H7 (cell line): ENCODE measurements at places on chromosomes 3 and 15. TPM values are rescaled to one million over a fixed set of nuclear protein-coding genes. Genes with fewer than 3 reads are reported as not detected.

The IL12A gene
- total RNA-seq, result 0.55 and 1.1 TPM in 2 replicates

The KLHL6 gene
- 0.33 and 0.69 TPM in 2 replicates for total RNA-seq

The AADACL2 gene
- not detected in 2 replicates for total RNA-seq

The IL5RA gene
- not detected in 2 replicates for total RNA-seq

The B3GALNT1 gene
- total RNA-seq, result 3.5 and 5.4 TPM in 2 replicates

The CFAP100 gene
- 0.24 and 1.5 TPM in 2 replicates for total RNA-seq

The RHO gene
- total RNA-seq, result 0.17 TPM in 1 of 2 replicates, not detected in the other

The HDC gene
- not detected in 2 replicates for total RNA-seq

The TM6SF1 gene
- 0.62 and 0.63 TPM in 2 replicates for total RNA-seq

The GPR62 gene
- 0.14 TPM in 1 of 2 replicates, not detected in the other for total RNA-seq

The HGD gene
- total RNA-seq, result 0.18 and 1.4 TPM in 2 replicates

The TEX55 gene
- not detected in 2 replicates for total RNA-seq

The ETV5 gene
- 51.1 and 60.9 TPM in 2 replicates for total RNA-seq

The TRIP4 gene
- total RNA-seq, result 6.9 and 8.3 TPM in 2 replicates

The KLHDC8B gene
- 19.8 and 27.7 TPM in 2 replicates for total RNA-seq

The TRIM42 gene
- not detected in 2 replicates for total RNA-seq

The GRK7 gene
- total RNA-seq, result 0.04 TPM in 1 of 2 replicates, not detected in the other

The RHCG gene
- total RNA-seq, result 0.67 TPM in 1 of 2 replicates, not detected in the other

The SEMA6D gene
- total RNA-seq, result 2.7 and 5.5 TPM in 2 replicates

The FBXW12 gene
- 0.07 and 0.67 TPM in 2 replicates for total RNA-seq

The USP19 gene
- total RNA-seq, result 64.4 and 73.0 TPM in 2 replicates

The GRAMD2A gene
- 0.17 and 0.52 TPM in 2 replicates for total RNA-seq

The RNF111 gene
- 13.8 and 19.0 TPM in 2 replicates for total RNA-seq

The PDZRN3 gene
- total RNA-seq, result 7.4 and 12.0 TPM in 2 replicates

The MGLL gene
- total RNA-seq, result 0.07 and 0.31 TPM in 2 replicates

The P4HTM gene
- 17.6 and 22.4 TPM in 2 replicates for total RNA-seq

The TMEM158 gene
- 9.8 and 11.5 TPM in 2 replicates for total RNA-seq

The SRGAP3 gene
- 5.0 and 5.3 TPM in 2 replicates for total RNA-seq

The ZNF774 gene
- 0.55 and 0.73 TPM in 2 replicates for total RNA-seq

The ARPIN gene
- 2.1 and 2.6 TPM in 2 replicates for total RNA-seq

The JMJD7 gene
- total RNA-seq, result 10.7 and 12.3 TPM in 2 replicates

The SELENOK gene
- total RNA-seq, result 44.1 and 52.6 TPM in 2 replicates

The SLC15A2 gene
- 0.76 and 1.7 TPM in 2 replicates for total RNA-seq

The CYP1A2 gene
- not detected in 2 replicates for total RNA-seq

The UBA7 gene
- total RNA-seq, result 0.07 and 0.55 TPM in 2 replicates

The IL16 gene
- total RNA-seq, result 1.4 TPM in 1 of 2 replicates, not detected in the other

The CCDC33 gene
- 4.8 and 5.0 TPM in 2 replicates for total RNA-seq

The ANKUB1 gene
- not detected in 2 replicates for total RNA-seq

The IL20RB gene
- total RNA-seq, result 3.2 and 4.6 TPM in 2 replicates

The ST8SIA2 gene
- 3.7 and 11.8 TPM in 2 replicates for total RNA-seq
